Activated naive CD8-positive, alpha-beta T cell treated with anti-CD3 and anti-CD28 coated beads for 36 hours (primary cell): ENCODE measurements at places on chromosomes 7 and 10. TPM values are rescaled to one million over a fixed set of nuclear protein-coding genes. Genes with fewer than 3 reads are reported as not detected.

DNA sequence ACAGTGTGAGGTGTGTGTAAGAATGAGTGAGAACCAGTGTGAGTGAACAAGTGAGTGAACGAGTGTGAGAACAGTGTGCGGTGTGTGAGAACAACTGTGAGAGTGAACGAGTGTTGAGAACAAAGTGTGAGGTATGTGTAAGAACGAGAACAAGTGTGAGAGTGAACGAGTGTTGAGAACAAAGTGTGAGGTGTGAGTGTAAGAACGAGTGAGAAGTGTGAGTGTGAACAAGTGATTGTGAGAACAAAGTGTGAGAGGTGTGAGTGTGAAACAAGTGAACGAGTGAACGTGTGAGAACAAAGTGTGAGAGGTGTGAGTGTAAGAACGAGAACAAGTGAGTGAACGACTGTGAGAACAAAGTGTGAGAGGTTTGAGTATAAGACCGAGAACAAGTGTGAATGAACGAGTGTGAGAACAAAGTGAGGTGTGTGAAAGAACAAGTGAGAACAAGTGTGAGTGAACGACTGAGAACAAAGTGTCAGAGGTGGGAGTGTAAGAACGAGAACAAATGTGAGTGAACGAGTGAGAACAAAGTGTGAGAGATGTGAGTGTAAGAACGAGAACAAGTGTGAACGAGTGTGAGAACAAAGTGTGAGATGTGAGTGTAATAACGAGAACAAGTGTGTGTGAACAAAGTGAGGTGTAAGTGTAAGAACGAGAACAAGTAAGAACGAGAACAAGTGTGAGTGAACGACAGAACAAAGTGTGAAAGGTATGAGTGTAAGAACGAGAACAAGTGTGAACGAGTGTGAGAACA lies 47.9 kb downstream of the ESYT2 start:
- no peak for DNase-seq

DNA sequence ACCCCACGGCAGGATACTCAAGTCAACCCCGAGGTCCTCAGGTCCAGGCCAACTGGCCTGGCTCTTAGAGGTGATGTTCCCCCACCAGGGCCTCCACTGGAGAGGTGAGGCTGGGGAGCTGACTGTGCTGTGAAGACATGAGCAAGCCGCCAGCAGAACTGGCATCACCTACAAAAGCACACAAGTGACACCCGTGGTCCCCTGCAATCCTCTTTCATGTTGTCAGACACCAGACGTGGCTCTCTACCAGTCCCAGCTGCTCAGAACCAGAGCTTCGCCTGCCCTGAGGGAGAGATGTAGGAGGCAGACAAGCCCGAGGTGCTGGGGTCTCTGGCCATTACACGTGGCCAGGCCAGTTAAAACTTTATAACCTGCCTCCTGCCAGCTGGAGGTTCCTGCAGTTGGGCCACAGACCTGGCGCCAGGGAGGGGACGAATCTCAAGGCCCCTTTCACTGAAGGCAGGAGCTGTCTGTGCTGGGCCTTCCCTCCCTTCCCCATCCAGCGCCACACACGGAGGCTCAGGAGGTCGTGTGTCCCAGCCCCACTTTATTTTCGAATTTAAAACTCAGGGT lies 2.2 kb downstream of the COMTD1 start:
- no peak for DNase-seq

DNA sequence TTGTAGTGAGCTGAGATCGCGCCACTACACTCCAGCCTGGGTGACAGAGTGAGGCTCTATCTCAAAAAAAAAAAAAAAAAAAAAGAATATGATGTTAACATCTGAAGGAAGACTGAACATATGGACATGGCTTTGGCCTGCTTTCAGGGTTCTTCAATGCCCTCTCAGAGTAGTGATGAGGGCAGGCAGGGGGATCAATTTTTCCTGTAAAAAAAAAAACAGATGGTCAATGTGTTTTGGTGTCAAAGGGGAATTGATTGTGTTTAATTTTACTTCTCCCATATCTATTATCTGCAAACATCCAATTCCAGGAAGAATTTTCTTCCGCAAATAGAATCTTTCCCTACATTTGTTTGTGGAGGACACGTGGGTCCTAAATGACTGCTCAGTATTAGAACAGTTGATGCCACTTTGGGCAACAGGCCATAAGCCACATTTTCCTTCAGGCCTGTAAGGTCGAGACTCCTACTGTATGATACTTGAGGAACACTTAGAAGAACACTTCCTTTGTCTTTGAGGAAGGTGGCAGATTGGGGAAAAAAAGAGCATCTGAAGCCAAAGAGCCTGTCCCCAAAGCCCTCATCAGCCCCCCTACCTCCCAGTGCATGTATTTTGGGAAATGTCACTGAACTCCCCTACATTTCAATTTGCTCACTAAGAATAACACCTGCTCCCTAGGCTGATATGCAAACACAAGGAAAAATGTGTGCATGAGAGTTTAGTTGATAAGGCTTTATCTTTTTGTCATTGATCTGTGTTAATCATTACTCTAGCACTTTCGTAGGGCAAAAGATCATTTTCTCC lies 28.3 kb downstream of the MGAM2 start:
- DNase-seq, result no peak

DNA sequence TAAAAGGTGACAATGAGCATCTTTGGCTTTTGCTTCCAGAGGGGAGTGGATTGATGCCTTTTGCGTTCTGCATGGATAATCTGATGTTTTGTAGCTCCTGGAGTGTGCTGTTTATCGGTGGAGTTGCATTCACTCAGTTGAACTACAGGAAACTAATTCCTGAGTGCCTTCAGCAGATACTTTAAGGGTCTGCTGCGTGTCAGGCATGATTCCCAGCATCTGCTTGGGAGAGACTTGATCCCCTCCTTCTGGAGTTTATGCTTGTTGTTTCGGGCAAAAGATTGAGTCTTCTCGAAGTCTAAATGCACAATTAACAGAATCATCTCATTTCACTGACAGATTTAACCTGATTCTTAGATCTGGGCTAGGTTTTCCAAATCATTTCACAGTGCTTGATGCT lies 46.2 kb downstream of the CELF2 start:
- no peak for DNase-seq

DNA sequence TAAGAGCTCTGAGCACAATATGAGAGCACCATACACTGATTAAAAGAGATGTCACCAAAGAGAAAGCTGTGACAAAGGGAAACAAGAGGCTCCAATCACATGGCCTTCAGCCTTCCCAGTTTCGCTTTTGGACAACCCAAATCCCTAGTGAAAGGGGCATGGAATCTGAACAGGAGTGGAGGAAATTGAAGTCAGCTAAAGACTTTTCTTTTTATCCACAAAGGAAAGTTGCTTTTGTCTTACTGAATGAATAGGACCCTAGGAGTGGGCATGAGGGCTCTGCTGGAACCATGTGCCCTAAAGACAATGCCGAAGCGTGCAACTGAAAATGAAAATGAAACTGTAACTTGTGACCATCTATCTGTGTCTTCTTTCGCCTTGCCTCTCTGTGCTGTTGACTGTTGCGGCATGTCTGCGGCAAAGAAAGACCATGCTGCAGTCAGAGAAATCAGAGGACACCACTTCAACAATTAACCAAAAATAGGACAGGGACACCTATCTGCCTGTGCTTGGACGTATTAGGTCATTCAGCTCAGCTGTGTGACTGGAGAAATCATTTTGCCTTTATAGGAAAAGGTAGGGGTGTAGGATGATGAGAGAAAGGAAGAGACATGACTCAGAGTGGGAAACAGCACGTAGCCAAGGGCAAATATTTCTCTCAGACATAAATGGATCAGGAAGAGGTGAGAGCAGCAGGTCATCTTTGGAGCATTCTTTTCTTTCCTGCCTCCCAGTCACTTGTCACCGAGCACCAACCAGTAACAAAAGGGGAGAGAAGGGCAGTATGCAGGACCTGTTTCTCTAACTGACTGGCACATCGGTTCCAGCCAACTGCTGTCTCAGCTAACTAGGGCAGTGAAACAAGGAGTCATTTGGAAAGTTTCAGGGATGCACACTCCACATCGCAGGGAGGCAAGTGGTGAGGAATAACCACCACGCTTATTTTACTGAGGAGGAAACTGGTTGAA lies 12.3 kb downstream of the CAV2 start:
- no peak for DNase-seq

DNA sequence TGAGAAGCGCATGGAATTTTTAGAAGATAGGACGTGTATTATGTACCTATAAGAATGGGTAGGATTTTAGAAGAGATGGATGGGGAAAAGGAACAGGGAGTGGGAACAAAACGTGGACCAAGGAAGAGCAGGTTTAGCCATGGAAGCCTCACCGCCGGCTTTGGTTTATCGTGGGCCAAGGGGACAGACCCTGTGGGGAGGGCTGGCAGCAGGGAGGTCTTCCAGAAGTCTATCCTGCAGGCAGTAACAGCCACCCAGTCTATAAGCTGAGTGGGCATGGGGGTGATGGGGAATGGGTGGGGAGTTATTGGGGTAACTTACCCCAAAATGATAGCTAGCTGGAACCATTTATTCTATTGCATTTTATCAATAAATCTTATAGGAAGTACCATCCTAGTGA lies 44.9 kb downstream of the IKZF1 start:
- DNase-seq, result no peak

- DNase-seq, result no peak
Observed at GRCh38 chr7:117385363-117386109, 41.8 kb downstream of the ASZ1 start.

- no peak for DNase-seq
Observed at GRCh38 chr7:150443793-150444540, 6.5 kb upstream of the GIMAP8 start.

- peak; percentile 91 for DNase-seq
Observed at GRCh38 chr10:72260239-72260975, 13.3 kb upstream of the DDIT4 start.

GRCh38 chr10:114151486-114151885 lies 22.5 kb downstream of the CCDC186 start:
- DNase-seq, result no peak

- no peak for DNase-seq
Observed at GRCh38 chr7:97770850-97771249, 39.0 kb downstream of the TAC1 start.

DNA sequence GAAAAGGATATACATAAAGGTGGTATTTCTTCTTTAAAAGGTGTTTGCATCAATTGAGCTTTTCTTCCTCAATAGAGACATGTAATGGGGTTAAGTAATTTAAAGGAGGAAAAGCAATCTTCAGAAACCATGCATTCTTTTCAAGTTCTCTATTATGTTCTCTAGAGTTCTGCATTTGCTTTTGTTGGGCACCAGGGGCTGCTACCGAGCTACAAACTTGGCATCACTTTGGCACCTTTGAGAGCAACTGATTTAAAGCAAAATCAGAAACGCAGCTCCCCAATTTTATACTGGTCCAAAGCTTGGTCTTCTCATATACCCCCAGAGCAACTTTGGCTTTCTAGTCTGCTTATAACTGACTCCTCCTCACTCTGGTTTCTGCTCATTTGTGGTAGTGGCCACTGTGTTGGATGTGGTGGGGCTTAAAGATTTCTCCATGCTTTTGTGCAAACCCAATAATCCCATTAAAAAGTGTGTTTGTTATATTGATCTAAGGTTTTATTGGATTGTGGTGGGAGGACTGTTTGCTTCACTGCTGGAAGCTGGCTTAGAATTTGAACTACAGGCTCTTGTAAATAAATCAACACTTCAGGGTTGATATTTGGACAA lies 712.1 kb downstream of the PHTF2 start:
- no peak for DNase-seq

- DNase-seq, result no peak
Observed at GRCh38 chr10:130560116-130560515, 423.9 kb downstream of the GLRX3 start.

Gene FAM13C
- 0.21 TPM for total RNA-seq

Gene FFAR4
- total RNA-seq, result not detected

Gene ATP6V0A4
- not detected for total RNA-seq

Gene GPR26
- not detected for total RNA-seq

Gene NPSR1
- not detected for total RNA-seq

Gene FAM25G
- total RNA-seq, result not detected
